ENCODE measurements at places on chromosomes 4 and X.

- peak; percentile 35 for DNase-seq
Measured at GRCh38 chr4:4865705-4866123, 6.2 kb downstream of the MSX1 start.

DNA sequence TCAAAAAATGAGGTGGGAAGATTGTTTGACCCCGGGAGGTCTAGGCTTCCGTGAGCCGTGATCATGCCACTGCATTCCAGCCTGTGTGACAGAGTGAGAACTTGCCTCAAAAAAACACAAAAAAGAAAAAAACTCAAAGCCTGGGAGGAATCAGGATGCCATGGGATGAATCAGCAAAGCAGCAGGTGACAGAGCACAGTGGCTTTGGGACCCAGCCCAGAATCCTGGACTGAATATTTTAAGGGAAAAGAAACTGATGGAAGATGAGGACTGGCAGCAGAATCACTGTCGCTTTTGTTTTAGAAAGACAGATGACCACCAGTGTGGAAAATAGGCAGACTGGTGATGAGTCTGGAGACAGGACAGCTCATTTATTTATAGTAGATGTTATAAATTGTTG is 16.6 kb downstream of the S100G start:
- DNase-seq: no peak

GRCh38 chrX:104745152-104745551 is 179.2 kb downstream of the IL1RAPL2 start:
- no peak for DNase-seq

DNA sequence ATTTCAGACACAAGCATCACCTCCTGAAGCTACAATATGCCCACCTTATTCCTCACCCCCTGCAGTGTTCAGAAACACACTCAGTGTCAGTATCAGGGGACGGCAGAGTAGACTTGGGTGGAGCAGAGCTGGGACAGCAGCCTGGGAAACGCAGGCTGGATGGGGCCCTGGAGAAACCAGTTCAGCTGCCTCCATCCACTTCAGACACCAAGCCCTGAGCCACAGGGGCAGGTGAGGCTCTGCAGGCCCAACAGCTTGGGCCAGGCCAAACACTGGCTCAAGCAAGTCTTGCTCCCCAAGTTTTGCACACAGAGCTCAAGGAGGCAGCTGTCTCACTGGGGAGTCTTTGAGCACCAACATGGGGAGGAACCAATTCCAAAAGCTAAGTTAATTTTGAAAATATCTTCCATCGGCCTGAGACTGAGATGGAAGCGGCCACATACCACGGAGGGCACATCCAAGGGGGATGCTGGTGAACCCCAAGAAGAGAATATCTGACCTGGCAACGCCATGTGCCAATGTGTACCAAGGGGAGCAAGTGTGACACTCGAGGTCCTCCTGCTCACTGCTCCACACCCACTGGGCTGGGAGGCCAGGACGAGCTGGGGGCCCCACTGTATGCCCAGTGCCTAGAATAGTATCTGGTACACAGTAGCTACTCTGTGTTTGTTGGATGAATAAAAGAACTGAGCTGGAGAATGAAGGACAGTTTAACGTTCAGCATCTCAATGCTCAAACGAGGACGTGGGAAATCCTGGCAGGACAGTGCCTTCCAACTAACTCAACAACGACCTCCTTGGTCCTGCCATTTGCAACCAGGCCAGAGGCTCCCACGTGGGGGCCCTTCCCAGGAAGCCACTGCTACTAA is 45.6 kb downstream of the PPP2R2C start:
- DNase-seq: no peak

GRCh38 chr4:85833302-85833701 is 358.4 kb downstream of the ARHGAP24 start:
- no peak for DNase-seq

All from frontal cortex (tissue), 4 donors.